Activated T-cell treated with anti-CD3 and anti-CD28 coated beads for 48 hours (primary cell): ENCODE measurements at places on chromosomes 5 and 9.

DNA sequence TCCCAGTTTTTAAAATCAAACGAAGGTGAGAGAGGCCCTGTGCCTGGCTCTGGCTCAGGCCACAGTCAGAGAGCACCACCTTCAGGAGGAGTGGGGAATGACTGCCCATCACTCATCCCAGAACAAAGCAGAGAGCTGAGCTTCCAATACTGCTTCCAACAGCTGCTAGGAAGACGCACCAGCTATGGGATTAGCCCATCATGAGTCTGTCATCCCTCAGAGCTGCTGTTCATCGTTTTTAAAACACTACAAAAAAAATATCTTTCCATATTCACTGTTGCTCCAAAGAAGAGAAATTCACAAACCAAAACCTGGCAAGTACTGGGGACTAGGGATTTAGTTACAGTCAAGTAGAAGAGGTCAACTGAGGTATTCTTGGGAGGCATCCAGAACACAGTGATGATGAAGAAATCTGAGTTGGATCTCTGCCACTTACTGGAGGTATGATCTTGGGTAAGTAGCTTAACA lies 102.4 kb downstream of the CDK5RAP2 start:
- DNase-seq: peak; percentile 9

DNA sequence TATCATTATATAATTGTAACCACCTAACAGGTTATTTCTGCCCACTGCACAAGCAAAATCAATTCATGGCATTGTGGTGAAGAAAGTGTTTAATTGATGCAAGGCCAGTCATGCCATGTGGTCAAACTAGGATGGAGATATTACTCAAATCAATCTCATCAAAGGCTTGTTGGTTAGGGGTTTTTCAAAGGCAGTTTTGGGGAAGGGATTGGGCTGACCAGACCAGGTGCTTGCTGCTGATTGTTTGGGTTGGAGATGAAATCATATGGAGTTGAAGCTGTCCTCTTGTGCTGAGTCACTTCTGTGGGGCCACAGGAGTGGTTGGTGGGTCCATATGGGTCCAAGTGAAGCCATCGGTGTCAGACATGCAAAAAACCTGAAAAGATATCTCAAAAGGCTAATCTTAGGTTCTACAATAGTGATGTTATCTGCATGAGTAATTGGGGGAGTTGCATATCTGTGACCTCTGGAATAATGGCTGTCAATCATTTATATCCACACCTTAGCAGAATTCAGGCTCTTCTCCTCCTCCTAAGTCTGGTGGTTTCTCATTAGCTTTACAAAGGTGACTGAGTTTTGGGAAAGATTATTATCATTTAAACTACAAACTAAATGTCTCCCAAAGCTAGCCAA lies 44.9 kb downstream of the HMGCS1 start:
- no peak for DNase-seq

DNA sequence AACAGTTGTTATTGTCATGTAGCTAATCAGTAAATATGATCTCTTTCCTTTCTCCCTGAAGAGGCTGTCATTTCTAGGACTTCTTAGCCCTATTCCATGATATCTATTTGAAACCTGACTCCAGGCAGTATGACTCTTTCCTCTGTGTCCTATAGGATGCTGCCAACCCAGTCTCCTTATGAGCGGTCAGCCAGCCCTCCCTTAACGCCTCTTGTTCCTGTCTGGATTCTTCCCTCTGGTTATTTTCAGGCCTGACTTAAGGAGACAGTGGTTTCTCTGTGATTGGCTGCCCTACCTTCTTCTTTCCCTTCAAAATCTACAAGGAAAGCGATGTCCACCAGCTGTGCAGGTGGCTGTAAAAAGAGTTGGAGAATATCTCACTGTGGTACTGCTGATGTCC lies 19.4 kb upstream of the C5orf63 start:
- DNase-seq: no peak

- DNase-seq: no peak
These were observed 63.7 kb upstream of the ANGPTL2 start for GRCh38 chr9:127185931-127186781.

DNA sequence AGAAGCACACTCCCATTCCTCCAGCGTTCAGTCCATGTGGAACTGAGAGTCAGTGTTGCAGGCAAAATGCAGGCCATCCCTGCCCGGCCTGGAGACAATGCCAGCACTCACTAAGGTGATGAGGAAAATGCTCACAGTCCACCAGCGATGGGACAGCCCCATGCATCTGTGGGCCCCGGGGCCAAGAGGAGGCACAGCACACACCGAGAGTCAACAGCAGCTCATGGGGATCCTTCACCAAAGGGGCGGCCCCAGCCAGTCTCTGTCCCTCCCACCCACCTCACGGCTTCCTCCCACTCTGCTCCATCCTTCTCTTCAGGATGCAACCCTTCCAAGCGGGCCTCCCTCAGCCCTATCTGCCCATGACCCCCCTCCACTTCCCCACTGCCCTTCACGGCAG lies 6.2 kb downstream of the SEMA4D start:
- DNase-seq: no peak

GRCh38 chr5:160271396-160271795 lies 41.0 kb downstream of the CCNJL start:
- no peak for DNase-seq

- no peak for DNase-seq
These were observed 310.5 kb upstream of the TRPM3 start for GRCh38 chr9:71431931-71432330.

- no peak for DNase-seq
These were observed 1061.0 kb downstream of the NR2F1-AS1 start for GRCh38 chr5:92519811-92520632.
